ENCODE measurements at places on chromosomes 16 and 17.

DNA sequence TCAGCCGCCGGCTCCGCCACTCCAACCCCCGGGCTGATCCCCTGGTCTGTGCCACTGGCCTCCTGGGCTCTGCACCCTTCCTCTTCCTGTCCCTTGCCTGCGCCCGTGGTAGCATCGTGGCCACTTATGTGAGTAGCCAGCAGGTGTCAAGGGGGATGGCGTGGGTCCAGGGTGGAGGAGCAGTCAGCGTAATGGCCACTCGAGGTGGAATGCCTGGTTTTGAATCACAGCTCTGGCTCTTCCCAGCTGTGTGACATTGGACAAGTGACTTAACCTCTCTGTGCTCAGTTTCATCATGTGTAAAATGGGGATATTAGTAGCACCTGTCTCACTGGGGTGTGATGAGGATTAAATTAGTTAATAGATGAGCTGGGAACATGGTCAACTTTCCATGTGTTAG is 2.4 kb upstream of the LAT start:
- DNase-seq = no peak

- DNase-seq = peak; percentile 33
These were observed at the start of gene ACSF3 for GRCh38 chr16:89093602-89094251. Gene ACSF3, plus strand, starts transcription at chr16:89093852. Its CDS starts 6,830 bp downstream, at chr16:89100682.

DNA sequence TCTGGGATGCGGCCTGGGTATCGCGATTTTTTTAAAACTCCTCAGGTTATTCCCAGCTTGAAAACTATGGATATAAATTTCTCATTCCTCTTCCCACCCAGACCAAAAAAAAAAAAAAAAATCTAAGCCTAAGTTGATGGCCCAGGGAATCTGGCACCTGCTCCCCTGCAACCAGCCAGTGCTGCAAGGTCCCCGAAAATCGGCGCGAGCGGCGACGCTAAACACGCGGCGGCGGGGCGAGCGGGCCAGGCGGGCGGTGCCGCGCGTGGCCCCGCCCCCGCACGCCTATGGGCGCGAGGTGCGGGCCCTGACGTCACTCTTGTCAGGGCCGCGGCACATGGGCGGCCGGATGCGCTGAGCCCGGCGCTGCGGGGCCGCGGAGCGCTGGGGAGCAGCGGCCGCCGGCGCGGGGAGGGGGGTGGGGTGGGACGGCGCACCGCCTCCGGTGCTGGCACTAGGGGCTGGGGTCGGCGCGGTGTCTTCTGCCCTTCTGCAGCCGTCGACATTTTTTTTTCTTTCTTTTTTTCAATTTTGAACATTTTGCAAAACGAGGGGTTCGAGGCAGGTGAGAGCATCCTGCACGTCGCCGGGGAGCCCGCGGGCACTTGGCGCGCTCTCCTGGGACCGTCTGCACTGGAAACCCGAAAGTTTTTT is at the start of gene HLF:
HLF (plus strand) TSS at position 316 of the 654 bp plus-strand sequence. CDS start 525 bp downstream, outside the sequence.
- peak; percentile 24 for DNase-seq

DNA sequence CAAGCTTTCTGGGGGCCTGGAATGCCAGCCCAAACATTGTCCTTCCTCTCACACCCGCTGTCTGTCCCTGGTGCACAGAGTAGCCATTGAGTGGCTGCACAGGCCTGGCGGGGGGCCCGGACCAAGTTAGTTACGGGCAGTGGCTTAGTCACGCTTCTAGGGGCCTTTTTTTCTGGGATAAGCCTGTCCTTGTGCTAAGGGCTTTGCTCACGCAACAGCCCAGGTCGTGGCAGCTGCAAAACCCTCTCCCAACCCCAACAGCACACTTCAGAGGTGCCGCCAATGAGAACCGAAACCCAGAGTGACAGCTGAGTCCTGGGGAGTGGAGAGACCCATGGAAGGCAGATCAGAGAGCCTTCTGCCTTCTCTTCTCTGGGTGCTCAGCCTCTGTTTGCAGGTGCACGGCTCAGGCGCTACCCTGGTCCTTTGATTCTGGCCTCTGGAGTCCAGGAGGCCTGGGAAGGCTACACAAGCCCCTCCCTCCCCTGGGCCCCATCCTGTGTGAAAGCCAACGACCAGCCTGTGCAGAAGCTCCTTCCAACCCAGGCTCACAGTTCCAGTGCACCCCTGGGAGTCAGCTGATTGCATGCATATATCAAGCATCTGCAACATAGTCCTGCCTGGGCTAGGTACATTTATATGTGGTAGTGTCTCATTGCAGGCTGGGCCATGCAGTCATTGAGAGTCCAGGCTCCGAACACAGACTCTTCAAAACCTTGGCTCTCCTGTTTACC is 9.1 kb downstream of the WSCD1 start:
- DNase-seq = no peak

DNA sequence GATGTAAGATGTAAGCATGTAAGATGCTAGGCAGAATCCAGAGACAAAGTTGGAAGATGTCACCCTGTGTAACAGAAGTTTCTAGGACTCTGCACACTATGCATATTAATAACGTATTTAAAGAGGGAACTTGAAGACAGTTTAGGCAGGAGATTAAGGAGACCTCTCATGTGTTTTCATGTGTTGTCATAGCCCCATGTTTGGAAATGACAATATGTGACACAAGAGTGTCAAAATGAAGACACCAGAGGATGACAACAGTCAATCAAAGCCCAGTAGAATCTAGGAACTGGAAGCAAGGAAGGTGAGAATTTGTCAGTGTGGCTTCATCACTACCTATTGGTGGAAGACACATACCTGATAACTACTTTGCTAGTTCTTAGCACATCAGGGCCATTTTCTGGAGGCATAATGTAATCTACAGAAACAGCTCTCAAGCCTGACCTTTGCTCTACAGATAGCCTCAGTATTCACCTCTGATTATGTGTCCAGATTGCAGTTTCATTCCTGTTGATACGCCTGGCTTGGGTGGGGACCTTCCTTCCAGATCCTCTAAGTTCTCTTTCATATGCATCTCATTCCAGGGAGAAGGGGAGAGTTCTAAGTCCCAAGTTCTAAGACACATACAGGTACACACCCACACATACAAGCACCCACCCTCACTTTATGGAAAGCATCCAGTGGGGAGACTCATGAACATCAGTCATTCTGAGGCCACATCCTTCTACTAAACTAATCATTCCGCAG is 26.3 kb downstream of the PMP22 start:
- DNase-seq = no peak

GRCh38 chr17:81470270-81470943 is 42.2 kb downstream of the ACTG1 start:
- no peak for DNase-seq

DNA sequence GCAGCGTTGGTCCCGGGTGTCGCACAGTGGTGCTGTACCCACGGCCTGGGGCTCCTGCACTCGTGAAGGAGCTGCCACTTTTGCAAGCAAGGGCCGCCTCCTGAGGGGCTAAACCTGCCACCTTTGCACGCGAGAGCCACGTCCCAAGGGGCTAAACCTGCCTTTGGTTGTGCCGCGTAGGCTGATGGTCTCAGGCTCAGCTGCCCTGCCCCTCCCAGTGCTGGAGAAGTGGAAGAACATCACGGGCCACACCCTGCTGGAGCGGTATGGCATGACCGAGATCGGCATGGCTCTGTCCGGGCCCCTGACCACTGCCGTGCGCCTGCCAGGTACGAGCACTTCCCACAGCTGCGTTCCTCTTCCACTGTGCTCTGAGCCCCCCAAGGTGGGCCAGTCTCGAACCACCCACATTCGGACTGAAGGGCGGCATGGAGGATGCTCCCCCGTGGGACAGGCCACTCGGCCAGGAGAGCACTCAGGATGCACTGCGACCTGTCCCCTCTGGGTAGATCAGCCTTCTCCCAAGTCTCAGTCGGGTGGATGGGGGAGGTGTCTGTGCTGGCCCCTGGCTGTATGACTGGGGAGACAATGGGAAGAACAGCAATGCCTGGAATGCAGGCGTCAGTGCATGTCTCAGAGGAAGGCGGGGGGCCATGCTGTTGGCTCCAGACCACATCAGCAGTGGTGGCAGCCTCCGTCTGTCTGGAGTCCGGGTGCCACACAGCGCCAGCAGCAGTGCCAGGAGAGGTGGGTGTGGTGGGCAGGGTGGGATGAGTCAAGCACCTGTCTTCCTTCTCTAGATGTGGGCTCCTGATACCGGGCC is 20.7 kb downstream of the ACSF3 start:
- no peak for DNase-seq

- DNase-seq = no peak
These were observed 8.2 kb downstream of the PGAP3 start for GRCh38 chr17:39679521-39680192.

DNA sequence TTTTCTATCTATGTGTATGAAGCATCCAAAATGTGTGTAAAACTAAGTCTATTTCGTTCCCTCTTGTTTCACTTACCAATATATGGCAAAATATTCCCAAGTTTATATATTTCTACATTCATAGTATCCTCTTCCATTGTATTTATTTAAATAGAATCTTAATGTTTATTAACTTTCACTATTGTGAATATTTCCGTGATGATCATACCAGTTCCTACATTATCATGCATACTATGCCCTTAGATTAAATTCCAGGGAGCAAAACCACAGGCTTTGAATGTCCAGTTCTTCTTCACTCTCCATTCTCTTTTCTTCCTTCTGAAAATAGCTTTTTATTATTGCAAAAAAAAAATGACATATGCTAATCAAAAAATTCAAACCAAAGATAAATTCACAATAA is 4.0 kb downstream of the MAP2K6 start:
- DNase-seq = no peak

DNA sequence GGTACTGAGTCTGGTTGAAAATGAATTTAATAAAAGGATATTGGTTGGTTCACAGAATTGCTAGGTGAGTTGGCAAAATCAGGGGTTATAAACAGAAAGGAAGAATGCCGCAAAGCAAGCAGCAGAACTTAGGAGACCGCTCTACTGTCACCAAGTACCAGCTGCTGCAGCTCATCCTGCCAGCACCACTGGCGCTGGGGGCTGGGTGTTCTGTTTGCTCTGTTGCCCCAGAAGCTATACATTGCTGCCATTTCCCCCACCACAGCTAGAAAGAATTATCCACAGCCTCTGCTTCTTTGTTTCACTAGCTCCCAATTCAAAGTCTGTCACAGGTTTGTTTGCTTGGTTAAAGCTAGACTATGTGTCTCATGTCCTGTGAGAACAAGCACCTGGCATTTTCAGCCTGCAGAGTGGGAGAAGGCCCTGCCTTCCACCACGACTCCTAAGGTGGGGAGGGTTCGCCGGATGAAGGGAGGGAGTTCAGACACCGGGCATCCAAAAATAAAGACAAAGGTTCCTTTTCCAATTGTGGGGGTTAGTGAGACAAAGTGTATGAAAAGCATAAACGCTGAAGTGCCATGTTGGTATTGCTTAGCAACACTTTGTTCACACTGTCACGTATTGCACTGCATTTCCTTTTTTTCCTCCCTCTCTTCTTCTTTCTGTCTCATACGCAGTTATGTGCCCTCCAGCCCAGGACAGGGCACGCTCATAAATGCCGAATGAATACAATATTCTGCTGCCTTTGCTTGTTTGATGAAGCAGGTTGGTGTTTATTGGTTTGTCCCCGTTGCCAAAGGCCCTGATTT is 9.6 kb upstream of the CPD start:
- DNase-seq = no peak

DNA sequence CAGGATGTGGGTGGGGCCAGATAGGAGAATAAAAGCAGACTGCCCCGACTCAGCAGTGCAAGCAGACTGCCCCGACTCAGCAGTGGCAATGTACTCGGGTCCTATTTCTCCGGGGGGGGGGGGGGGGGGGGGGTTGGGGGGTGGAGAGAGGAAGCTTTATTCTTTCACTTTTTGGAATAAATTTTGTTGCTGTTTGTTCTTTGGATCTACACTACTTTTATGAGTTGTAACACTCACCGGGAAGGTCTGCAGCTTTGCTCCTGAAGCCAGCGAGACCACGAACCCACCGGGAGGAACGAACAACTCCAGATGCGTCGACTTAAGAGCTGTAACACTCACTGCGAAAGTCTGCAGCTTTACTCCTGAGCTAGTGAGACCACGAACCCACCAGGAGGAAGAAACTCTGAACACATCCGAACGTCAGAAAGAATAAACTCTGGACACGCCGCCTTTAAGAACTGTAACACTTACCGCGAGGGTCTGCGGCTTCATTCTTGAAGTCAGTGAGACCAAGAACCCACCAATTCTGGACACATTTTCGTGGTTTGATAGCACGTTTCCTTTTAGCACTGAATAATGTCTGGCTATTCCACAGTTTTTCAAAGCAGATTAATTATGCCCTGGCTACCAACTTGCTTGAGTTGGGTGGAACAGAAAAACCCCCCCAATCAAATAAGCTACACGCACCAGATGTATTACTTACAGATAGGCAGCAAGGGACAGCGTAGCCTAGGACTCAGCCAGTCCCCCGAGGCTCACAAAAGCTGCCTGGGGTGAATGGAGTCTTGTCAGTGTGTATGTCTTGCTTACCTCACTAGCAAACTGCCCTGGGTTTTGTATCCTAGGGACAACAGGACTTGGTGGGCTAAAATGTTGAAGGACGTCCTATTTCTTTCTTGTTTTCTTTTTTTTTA is 11.9 kb downstream of the FZD2 start:
- no peak for DNase-seq

- DNase-seq = no peak
These were observed 7.2 kb upstream of the MTSS2 start for GRCh38 chr16:70692873-70693671.

GRCh38 chr16:57021757-57022156 is 32.4 kb downstream of the NLRC5 start:
- no peak for DNase-seq

GRCh38 chr17:71427801-71428200 is 693.0 kb upstream of the SOX9 start:
- no peak for DNase-seq

GRCh38 chr17:48645639-48646182 is 19.6 kb upstream of the HOXB9 start:
- no peak for DNase-seq

GRCh38 chr17:27666831-27667560 is 36.0 kb downstream of the LGALS9 start:
- DNase-seq = no peak

DNA sequence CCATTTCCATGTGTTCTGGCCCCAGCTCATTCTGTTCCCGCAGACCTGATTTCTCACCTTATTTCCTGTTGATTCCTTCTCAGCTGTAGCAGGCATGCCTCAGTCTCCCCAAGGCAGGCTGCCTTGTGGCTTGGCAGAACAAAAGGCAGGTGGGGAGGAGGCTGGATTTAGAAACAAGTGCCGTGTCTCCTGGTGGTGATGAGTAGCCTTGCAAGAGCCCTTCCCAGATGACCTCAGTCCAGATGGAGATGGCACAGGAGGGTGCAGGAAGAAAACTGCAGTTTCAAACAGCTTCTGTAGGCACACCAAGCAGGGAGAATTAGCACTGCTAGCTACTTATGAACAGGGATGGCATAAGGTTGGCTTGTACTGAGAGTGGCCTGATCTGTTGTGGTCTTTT is 64.6 kb downstream of the ARHGAP44 start:
- no peak for DNase-seq

- DNase-seq = no peak
These were observed 48.8 kb downstream of the DNAH3 start for GRCh38 chr16:21101631-21102420.

GRCh38 chr17:26792486-26792885 is 501.4 kb upstream of the WSB1 start:
- DNase-seq = no peak

Measured in stimulated activated CD8-positive, alpha-beta memory T cell treated with anti-CD3 and anti-CD28 coated beads, Interleukin-4, amount 100 ng/mL, for 1 hour (primary cell).